ENCODE measurements at places on chromosomes 1 and 21.

- no peak for DNase-seq
Measured at GRCh38 chr1:201088901-201089525, 23.2 kb downstream of the CACNA1S start.

DNA sequence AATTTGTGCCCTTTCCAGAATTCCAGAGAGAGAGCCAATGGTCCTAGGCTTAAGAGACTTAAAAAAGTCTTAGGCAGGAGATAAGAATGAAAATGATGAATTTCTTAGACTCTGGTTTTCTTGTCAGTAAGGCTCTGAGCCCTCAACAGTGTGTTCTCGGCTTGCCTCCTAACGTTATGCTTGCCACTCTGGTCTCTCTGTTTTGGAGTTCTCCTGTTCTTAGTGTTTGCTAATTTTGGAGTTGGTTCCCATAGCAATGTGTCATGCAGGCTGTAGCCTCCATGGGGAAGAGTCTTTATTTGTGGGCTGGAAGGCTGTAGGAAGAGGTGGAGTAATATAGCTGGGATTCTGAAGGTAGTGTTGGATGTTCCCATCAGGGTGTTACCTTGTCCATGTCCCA, 19.9 kb downstream of the TBX19 start:
- no peak for DNase-seq

- no peak for DNase-seq
Measured at GRCh38 chr1:117499071-117499470, 106.8 kb upstream of the TENT5C start.

DNA sequence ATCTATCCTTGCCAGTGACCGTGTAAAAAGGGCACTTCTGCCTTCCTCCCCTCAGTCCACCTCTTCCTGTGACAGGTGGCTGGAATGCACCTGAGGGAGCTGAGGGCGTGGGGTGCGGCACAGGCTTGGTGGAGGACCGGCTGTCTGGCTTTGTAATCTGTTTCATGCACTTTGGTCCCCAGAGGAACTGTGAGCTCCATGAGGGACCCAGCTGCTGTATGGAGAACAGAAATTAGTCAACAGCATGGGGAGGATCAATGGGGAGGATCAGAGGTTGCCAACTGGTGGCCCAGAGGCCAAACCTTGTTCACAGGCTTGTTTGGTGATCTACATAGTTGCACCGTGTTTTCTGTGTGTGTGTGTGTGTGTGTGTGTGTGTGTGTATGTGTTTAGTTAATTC, 19.0 kb upstream of the LUZP1 start:
- no peak for DNase-seq

DNA sequence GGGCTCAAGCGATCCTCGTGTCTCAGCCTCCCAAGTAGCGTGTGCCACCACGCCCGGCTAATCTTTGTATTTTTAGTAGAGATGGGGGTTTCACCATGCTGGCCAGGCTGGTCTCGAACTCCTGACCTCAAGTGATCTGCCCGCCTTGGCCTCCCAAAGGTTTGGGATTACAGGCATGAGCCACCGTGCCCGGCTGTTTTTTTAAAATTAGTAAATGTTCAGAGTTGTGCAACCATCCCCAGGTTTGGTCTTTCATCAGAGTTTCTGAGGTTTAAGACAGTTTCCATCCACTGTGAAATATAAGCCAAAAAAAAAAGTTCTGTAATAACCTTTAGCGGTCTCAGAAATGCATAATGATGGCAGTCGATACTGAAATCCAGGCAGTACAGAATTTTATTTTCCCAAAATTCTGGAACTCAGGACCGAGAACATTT, 550 bp upstream of the SYT11 start:
- no peak for DNase-seq

GRCh38 chr1:208818770-208819445, 574.7 kb upstream of the PLXNA2 start:
- DNase-seq = no peak

- no peak for DNase-seq
Measured at GRCh38 chr1:54794451-54795355, 6.4 kb downstream of the TTC22 start.

DNA sequence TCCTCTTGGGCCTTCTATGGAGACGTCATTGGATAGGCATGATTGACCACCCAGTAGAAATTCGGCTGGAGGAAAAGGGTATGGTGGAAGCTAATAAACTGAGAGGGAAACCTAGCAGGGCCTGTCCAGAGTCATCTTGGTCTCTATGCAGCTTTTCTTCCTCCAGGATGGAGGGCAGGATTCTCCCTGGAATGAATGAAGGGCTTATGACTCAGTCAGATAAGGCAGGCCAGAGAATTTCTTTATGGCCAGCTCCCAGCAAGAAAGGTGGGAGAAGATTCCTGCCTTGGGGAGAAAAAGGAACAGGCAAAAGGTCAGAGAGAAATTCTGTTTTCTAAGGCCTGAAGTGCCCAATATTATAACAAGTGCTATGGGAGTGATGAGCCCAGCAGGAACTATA, 17.1 kb downstream of the FBLIM1 start:
- no peak for DNase-seq

DNA sequence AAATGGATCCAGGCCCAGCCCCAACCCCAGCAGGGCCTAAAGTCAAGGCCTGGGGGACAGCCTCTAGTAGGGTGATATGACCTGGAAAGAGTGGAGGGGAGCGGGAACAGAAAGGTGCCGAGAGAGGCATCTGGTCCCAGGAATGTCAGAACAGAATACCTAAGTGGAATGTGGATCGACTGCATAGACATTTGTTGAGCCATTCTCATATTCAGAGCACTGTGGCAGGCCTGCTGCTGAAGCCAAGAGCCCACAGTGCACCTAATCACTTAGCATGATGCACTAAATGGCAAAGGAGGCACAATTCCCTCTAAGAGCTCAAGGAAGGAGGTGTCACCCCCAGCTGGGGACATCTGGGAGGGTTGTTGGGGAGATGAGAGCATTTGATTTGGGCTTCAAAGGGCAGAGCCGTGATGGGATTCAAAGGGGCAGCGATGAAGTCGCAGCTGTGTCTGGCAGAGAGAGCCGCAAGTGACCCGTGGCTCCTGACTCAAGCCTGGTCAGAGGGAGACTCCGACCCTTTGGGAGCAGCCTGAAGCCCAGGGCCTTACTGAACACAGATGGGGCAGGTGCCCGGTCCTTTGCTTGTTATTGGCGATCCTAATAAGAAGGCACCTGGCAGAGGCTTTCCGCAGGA, 8.6 kb upstream of the PKP1 start:
- DNase-seq = no peak

- no peak for DNase-seq
Measured at GRCh38 chr1:22903113-22903512, 69.6 kb downstream of the LACTBL1 start.

GRCh38 chr1:167456926-167457325, 61.4 kb downstream of the CD247 start:
- DNase-seq = no peak

DNA sequence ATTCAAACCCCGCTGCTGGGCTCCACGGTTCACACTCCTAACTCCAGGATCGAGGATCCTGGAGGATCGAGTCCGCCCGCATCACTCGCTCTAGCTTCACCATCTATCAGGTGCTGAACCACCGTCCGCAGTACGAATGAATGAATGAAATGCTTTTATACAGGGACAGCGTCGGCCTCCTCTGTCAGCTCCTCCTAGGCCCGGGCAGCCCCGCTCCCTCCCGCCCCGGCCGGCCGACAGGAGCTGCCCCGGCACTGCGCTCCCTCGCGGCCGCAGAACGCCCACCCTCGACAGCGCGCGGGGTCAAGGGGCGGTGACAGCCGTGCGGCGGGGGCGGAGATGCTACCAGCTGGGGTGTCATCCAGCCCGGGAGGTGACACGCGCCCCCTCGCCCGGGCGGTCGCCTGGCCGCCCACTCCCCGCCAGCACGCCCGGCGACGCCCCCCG, 520 bp downstream of the ZBTB17 start:
- DNase-seq = peak; percentile 73

GRCh38 chr1:162663589-162664106, 31.4 kb downstream of the DDR2 start:
- DNase-seq = no peak

All from NCI-H1417 (cell line).